MV-4-11 (cell line): ENCODE measurements at places on chromosomes 13 and 19.

GRCh38 chr19:46828484-46828883 is 22.2 kb downstream of the AP2S1 start:
- no peak for DNase-seq

- DNase-seq, result no peak
Measured at GRCh38 chr19:19486343-19487076, 28.8 kb downstream of the TSSK6 start.

DNA sequence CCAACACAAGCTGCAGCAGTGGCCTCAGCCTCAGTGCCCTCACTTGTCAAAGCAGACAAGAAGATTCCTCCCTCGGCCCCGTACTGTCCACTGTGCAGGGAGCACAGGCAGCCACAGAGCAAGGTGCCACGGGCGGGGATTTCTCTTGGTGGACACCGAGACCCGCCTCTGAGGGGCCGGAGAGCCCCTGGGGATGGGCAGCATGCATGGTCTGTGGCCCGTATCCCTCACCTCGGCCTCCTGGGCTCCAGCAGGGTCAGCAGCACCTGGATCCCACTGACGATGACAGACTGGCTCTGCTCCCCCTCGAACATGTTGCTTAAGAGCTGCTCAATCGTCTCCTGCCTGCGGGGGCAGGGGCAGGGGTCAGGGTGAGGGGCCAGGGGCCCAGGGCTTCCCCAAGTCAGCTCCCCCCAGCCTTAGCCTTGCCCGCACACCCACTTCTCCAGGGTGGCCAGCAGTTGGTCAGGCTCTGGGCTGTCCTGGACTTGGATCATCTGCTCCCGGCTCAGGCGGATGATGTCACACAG is 13.4 kb upstream of the TMEM86B start:
- no peak for DNase-seq

DNA sequence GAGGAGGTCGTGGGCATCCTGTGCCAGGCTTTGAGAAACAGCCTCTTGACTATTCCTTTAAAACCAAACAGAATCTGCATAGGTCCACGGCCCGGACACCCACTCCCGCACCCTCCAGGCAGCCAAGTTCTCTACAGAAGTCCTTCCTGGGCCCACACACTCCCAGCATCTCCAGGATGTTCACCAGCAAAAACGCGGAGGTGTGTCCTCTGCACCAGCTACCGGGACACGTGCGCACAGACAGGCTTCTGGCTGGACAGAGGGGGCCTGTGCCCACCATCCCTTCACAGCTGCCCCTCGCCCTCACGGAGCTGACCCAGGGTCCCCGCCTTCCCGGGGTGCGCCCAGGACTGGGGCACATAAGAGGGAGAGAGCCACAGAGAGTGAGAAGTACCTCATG is 44.2 kb downstream of the CEBPG start:
- no peak for DNase-seq

GRCh38 chr13:106551751-106552150 is 16.2 kb downstream of the ARGLU1 start:
- DNase-seq, result no peak

GRCh38 chr13:98303858-98304257 is 126.8 kb upstream of the RNF113B start:
- DNase-seq, result no peak

- DNase-seq, result no peak
Measured at GRCh38 chr19:13120031-13120430, 2.0 kb downstream of the NACC1 start.

DNA sequence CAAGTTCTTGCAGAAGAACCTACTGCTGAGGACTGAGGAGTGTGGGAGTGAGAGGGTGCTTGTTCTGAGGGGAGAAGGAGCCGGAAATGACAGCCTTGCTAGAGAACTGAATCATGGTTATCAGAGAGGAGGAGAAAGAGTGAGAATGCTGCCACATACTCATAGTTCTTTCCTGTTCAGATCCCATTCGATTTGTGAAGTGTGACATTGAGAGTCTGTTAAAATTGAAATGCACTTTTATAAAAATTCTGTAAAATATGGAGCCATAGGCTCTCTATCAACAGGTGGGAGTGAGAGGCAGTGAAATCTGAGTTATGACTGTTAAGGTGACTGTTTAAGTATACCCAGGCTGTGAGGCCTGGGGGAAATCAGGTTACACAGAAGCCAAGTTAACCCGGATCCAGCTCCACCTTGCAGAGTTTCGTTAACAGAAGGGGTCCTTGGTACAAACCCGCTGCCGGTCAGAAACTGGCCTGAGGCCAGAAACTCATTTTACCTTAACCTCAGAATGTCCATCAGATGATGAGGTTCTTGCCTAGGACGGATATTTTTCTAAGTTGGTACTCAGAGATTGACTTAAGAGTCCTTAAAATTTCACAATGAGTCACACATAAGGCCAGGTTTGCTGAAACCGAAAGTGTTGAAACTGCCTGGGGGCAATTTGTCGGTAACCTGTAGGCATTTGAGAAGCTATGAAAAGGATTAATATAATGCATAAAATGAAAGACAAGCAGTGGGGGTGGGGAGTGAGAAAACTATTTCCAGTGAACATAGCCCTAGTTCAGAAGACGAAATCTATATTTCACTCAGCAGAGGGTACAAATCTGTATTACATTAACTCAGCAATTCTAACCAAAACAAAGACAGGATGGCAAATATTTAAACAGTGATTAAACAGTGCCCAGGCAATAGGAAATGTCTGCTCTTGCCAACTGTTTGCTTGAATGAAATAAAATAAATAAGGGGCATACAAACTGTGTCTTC is 350.5 kb downstream of the KCNRG start:
- no peak for DNase-seq

- DNase-seq, result no peak
Measured at GRCh38 chr19:5910638-5910907, 3.5 kb upstream of the CAPS start.

GRCh38 chr13:51380269-51380668 is 40.8 kb downstream of the SERPINE3 start:
- no peak for DNase-seq

- DNase-seq, result peak; percentile 74
Measured at GRCh38 chr13:77065461-77066147, 38.6 kb upstream of the FBXL3 start.

- peak; percentile 57 for DNase-seq
Measured at GRCh38 chr13:51704399-51705313, 99.3 kb downstream of the DHRS12 start.

DNA sequence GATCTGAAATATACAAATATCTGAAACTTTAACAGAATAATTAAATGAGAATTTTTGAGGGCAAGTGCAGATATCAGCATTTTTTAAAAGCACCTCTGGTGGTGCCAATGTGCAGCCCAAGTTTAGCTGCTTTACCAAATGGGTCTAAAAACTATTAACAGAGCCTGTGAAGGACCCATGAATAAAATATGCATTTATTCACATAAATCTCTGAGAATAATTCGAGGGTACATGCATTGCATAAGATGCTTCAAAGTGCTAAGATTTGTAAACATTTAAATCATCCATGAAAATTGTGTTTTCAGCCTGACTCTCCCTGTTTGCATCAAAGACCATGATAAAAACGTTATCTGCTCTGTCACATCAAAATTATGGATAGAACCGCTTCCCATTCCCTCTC is 47.1 kb upstream of the TNFSF11 start:
- DNase-seq, result no peak

DNA sequence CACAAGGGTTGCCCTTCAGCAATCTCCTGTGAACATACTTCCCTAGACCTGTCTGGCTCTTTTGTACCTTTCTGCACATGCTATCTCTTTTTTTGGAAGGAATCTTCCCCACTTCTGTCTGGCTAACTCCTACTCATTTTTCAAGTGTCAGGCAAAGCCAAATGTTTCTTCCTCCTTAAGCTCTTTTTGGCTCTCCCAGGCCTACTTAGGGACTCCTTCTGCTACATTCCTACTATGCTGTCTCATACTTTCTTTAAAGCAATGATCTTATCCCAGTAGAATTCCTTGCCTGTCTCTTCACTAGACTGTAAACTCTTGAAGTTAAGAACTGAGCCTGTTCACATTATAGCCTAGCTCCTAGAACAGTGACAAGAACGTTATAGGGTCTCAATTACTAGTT is 114.9 kb upstream of the WASF3 start:
- DNase-seq, result no peak

DNA sequence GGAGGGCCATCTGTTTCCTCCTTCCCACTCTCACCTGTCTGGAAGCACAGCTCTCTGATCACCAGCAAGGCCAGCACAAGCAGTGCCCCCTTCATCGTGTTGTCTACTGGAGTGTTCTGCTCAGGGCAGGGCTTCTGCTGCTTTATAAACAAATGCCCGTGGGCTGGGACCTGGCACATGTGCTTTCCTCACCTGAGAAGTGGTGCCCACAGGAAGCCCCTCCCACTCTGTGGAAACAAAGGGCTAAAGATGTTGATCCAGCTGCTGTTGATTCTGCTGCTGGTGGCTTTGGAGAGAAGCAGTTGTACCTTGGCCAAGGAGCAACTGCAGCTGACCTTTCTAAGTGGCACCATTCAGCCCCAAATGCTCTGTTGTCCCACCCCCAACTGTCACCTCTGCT is 26.4 kb upstream of the ZNF181 start:
- no peak for DNase-seq

- DNase-seq, result no peak
Measured at GRCh38 chr13:97459215-97459777, 25.3 kb downstream of the RAP2A start.

DNA sequence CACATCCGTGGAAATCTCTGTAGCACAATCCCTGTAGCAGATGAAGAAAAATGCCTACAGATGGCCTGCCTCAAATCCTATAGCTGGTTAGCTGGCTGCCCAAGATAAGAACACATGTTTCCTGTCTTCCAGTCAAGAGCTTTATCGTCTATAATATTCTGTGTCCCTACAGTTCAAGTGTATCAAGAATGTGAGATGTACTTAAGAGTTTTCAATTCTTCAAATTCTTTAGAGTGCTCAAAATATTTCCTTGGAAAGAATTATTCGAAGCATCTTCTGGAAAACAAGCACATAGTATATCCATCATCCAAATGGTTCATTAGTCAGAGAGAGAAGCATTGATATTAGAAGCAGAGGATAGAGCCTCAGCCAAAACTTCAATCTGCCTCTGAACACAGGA is 239.8 kb downstream of the COG6 start:
- no peak for DNase-seq

GRCh38 chr13:98293570-98294142 is 116.6 kb upstream of the RNF113B start:
- DNase-seq, result no peak

DNA sequence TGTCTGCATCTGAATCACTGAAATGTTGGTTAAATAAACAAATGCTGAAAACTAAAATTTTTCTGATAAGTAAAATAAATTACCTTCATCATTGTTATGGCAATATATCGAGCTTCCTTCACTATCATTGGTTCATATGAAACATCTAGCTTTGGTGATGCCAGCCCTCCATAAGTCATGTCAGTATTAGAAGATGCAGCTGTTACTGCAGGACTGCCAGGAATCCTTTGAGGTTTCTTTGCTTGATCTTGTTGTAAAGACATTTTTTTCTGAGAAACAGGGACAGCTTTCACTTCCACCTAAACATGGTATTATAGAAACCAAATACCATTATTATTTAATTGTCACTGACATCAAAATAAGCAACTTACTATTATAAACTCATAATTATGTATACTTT is 123.7 kb upstream of the FBXL3 start:
- no peak for DNase-seq

- no peak for DNase-seq
Measured at GRCh38 chr13:110653271-110653670, 37.9 kb downstream of the NAXD start.

GRCh38 chr13:80840316-80840976 is 499.5 kb upstream of the SPRY2 start:
- DNase-seq, result no peak

DNA sequence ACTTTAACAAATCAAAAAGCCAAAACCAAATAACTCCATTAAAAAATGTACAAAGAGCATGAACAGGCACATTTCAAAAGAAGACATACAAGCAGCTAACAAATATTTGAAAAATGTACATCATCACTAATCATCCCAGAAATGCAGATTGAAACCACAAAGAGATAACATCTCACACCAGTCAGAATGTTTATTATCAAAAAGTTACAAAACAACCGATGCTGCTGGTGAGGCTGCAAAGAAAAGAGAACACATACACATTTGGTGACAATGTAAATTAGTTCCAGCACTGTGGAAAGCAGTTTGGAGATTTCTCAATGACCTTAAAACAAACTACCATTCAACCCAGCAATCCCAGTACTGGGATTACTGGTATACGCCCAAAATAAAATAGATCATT is 756.0 kb upstream of the PCDH20 start:
- no peak for DNase-seq

GRCh38 chr19:23098286-23098685 is 18.5 kb upstream of the ZNF730 start:
- no peak for DNase-seq

GRCh38 chr19:32624410-32624809 is 43.4 kb downstream of the PDCD5 start:
- DNase-seq, result peak; percentile 39

DNA sequence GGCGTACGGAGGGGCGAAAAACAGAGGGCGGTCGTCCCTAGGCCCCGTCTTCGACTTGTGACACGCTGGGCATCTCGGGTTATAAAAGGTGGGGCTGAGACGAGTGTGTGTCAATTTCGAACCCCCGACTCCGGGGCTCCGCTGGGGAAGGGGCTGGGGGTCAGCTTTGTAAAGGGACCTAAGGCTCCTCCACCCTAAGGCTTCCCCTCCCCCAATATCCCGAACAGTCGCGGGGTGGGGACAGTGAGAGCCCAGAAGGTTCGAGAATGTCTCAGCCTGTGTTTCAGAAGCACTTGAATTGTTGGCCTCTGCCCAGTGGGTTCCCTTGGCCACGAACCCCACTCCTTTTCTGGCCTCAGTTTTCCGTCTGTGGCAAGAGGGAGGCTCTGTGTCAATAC is 450 bp downstream of the SELENOW start:
- DNase-seq, result no peak

GRCh38 chr13:107808389-107808788 is 406.9 kb downstream of the LIG4 start:
- DNase-seq, result no peak

GRCh38 chr19:8703223-8703622 is 4.6 kb upstream of the ACTL9 start:
- DNase-seq, result no peak

GRCh38 chr13:65865206-65865605 is 1364.9 kb downstream of the PCDH9 start:
- DNase-seq, result no peak

DNA sequence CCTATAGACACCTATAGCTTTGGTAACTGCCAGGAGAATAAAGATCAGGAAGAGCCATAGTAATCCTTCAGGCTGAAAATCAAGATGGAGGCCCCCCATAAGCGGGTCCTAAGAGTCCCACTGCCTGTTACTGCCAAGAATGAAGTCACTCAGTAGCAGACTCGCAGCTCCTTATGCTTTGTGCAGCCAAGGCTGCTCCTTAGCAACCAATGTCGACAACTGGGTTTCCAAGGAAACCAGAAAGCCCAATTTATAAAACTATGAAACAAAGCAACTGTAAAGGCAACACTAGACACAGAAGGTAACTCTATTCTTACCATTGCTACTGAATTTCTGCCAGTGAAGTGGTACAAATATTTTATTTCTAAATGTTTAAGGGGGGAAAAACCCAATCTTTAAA is 56.5 kb downstream of the DCLK1 start:
- DNase-seq, result no peak
